Stimulated activated CD4-positive, alpha-beta T cell treated with anti-CD3 and anti-CD28 coated beads, Interleukin-1b, Interleukin-23, amount 100 ng/mL, for 4 hours (primary cell): ENCODE measurements at places on chromosomes 1 and 21.

GRCh38 chr1:185439727-185440415, 122.8 kb upstream of the IVNS1ABP start:
- DNase-seq: no peak

DNA sequence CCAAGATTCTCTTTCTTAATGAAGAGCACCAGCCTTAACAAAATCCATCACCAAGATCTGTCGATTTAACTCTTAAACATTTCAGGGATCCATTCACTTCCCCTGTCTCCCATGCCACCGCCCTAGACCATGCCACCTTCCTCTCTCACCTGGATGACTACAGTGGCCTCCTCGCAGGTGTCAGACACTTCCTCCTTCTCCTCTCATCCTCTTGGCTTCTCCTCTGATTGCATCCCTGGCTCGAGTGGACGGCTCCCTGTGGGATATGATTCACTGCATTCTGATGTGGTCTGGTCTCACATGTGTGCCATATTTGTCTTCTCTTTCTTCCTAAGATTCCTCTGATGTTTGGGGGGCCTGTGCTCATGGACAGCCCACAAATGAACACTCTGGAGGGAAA, 66.4 kb upstream of the KLHDC7A start:
- DNase-seq: no peak

DNA sequence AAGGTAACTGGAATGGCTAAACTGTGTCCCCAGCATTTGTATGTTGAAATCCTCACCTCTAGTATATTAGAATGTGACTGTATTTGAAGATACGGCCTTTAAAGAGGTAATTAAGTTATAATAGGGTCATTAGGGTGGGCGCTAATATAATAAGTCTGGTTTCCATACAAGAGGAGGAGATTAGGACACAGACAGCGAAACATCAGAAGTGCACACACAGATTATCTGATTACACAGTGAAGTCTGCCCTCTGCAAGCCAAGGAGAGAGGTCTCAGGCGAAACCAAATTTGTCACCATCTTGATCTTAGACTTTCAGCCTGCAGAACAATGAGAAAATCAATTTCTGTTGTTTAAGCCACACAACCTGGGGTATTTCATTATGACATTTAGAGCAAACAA, 2233.1 kb downstream of the MRPL39 start:
- no peak for DNase-seq

DNA sequence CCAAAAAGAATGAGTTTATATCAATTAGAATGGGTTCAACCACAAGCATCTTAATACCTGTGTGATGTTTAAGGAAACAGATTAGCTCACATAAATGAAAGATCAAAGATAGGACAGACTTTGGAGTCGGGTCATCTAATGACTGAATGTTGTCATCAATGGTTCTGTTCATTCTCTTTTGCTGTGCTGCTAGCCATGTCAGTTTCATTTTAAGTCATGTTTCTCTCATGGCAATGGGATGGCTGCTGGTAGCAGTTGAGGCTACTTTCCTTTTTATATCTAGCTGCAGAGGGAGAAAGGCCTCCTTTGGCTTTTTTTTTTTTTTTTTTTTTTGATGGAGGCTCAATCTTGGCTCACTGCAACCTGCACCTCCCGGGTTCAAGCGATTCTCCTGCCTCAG, 86.9 kb upstream of the SPAG17 start:
- DNase-seq: no peak

- DNase-seq: no peak
These were observed 1.9 kb downstream of the SAMD13 start for GRCh38 chr1:84303314-84303830.

DNA sequence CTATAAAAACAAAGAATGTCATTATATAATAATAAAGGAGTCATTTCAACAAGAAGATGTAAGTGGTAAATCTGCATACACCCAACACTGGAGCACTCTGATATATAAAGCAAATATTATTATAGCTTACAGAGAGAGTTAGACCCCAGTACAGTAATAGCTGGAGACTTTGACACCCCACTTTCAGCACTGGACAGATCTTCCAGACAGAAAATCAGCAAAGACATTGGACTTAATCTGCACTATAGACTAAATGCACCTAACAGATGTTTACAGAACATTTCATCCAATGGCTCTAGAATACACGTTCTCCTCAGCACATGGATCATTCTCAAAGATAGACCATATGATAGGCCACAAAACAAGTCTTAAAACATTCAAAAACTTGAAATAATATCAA, 20.0 kb upstream of the KCNH1 start:
- no peak for DNase-seq

- DNase-seq: peak; percentile 30
These were observed 1.9 kb downstream of the TNFAIP8L2 start for GRCh38 chr1:151158326-151158725.

- DNase-seq: no peak
These were observed 3.8 kb downstream of the F13B start for GRCh38 chr1:197063212-197063611.

DNA sequence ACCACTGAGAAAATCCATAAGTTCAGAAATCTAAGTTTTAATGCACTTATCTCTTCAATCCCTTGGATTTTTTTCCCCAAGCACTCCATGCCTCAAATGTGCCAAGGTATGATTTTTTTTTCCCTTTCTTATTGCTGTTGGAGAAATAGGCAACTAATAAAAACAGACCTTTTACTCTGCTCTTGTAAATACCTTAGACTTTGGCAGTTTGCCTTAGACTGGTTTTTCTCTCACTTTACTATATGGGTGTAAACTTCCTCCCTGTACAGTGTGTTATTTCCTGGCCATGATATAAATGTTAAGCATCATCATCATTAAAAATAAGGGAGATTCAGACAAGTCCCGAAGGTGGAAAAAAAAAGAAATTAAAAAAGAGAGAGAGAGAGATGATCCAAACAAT, 65.7 kb downstream of the LRRC8C start:
- no peak for DNase-seq

DNA sequence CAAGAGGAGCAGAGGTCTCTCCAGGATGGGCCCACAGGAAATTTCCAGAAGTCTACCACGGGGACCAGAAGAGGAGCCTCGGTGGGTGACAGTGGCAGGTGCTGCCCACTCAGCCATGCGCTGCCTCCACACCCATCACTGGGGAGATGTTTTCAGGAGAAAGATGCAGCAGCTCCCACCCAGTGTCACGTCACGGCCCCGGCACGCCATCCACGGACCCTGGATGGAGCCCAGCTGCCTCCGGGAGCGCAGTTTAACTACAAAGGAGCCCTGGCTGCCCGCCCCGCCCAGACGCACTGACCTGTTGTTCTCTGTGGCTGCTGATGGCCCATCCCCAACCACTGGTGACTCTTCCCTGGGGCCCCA, 6.8 kb downstream of the TSPEAR start:
- no peak for DNase-seq

GRCh38 chr1:224065455-224065854, 48.5 kb upstream of the FBXO28 start:
- DNase-seq: no peak

DNA sequence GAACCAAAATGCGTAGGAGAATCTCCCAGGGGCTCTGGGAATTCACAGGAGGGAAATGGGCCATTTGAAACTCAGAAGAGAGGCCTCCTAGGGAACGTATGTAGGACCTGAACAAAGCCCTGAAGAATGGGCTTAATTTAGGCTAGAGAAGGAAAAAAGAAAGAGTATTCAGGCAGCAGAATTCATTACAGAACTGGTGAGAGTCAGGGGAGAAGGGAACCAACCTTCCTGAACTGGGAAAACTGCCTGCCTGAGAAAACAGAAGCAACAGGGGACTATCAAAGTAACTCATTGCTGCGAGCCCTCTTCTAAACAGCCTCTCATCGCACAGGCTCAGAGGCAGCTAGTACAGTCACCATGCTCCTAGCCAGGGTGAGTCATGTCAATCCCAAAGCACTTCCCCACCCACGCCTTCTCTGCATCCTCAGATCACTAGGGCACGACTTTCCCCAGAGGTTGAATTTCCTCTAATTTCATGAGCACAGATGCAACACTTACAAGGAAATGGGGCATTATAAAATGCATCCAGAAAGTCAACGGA, 98.1 kb downstream of the ADSS2 start:
- peak; percentile 20 for DNase-seq
